ENCODE measurements at places on chromosomes 3 and 15.

DNA sequence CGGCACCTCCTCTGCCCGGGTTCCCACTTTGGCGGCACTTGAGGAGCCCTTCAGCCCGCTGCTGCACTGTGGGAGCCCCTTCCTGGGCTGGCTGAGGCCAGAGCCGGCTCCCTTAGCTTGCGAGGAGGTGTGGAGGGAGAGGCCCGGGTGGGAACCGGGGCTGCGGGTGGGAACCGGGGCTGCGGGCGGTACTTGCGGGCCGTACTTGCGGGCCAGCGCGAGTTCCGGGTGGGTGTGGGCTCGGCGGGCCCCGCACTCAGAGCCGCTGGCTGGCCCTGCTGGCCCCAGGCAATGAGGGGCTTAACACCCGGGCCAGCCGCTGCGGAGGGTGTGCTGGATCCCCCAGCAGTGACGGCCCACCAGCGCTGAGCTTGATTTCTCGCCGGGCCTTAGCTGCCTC lies 14.4 kb upstream of the DAPK2 start:
- no peak for DNase-seq

- DNase-seq: no peak
Measured at GRCh38 chr3:126338790-126339288, 18.4 kb downstream of the KLF15 start.

DNA sequence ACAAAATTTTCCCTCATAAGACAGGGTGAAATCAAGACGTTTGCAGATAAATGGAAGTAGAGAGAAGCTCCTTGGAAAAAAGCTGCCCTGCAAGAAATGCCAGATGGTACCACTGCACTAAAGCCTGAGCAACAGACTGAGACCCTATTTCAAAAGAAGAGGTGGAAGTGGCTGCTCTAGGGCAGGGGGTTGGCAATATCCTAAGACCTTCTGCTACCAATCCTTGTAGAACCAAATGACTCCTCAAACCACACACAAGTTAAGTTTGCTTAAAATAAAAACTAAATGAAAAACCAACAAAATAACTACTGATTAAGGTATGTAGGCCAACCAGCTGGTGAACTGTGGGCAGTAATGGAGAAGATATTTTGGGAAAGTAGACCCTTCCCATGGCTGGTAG lies 21.3 kb downstream of the RAB43 start:
- DNase-seq: no peak

- DNase-seq: no peak
Measured at GRCh38 chr15:58066042-58066867, 744 bp upstream of the ALDH1A2 start.

GRCh38 chr3:131356006-131356595 lies 25.5 kb upstream of the NUDT16 start:
- DNase-seq: no peak

DNA sequence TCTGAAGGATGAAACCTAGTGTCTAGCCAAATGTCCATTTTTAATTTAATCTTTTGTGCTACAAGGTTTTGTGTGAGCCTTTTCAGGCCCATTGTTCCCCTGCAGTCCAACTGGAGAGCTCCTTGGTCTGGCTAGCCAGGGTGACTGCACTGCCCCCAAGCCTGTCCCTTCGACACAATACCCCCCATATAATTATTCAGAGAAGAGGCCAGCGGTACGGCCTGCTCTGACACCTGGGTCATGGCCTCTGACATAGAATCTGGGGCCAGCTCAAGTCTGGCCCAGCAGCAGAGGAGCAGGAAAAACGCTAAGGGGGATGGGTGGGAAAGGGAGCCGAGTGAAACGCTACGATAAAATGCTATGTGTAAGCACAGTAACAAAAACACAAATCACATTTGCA lies 64.2 kb upstream of the PYGO1 start:
- no peak for DNase-seq

Data from COR-L47 (cell line).